ENCODE measurements at places on chromosomes 11 and 22. TPM values are rescaled to one million over a fixed set of nuclear protein-coding genes. Genes with fewer than 3 reads are reported as not detected.

CNTF gene
- total RNA-seq, result 3.7 TPM

MYEOV gene
- not detected for total RNA-seq

OR5P2 gene
- 5.8 TPM for total RNA-seq

NEFH gene
- 1.3 TPM for total RNA-seq

GNG3 gene
- total RNA-seq, result 2.6 TPM

TLCD5 gene
- 13.9 TPM for total RNA-seq

PARVB gene
- 29.6 TPM for total RNA-seq

KIRREL3 gene
- 1.1 TPM for total RNA-seq

NLRX1 gene
- 21.8 TPM for total RNA-seq

IL17REL gene
- not detected for total RNA-seq

APOBEC3A gene
- total RNA-seq, result not detected

ART1 gene
- total RNA-seq, result not detected

ASCC2 gene
- 41.9 TPM for total RNA-seq

VPREB1 gene
- total RNA-seq, result not detected
